ENCODE measurements at places on chromosomes 1 and 21. TPM values are rescaled to one million over a fixed set of nuclear protein-coding genes. Genes with fewer than 3 reads are reported as not detected.

The DUSP10 gene
- total RNA-seq: 5.7 TPM

The TNNT2 gene
- total RNA-seq: not detected

GRCh38 chr1:226535666-226536065 lies 12.9 kb upstream of the STUM start:
- no peak for DNase-seq

DNA sequence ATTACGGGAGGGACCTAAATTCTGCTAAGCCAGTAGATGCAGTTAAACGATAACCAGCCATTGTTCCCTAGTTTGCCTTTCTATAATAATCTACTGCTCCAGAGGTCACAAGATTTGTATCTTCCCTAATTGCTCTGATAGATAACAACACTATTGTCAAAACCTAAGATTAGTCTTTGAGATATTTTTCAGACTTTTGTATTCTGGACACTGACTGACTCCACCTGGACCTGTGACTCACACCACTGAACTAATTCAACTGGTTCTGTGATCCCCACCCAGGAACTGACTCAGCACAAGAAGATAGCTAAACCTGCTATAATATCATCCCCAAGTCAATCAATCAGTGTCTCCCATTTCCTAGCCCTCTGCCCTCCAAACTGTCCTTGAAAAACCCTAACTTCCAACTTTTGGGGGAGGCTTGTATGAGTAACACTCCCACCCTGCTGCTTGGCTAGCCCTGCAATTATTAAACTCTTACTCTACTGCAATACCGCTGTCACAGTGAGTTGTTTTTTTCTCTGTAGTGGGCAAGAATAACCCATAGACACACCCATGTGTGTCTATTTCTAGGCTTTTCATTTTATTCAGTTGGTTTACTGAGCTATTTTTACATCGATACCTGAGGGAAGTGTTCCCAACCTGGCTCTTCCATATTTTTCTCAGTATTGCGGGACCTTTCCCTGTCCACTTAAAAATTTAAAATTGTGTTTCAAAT lies 11.2 kb downstream of the KIFAP3 start:
- no peak for DNase-seq

DNA sequence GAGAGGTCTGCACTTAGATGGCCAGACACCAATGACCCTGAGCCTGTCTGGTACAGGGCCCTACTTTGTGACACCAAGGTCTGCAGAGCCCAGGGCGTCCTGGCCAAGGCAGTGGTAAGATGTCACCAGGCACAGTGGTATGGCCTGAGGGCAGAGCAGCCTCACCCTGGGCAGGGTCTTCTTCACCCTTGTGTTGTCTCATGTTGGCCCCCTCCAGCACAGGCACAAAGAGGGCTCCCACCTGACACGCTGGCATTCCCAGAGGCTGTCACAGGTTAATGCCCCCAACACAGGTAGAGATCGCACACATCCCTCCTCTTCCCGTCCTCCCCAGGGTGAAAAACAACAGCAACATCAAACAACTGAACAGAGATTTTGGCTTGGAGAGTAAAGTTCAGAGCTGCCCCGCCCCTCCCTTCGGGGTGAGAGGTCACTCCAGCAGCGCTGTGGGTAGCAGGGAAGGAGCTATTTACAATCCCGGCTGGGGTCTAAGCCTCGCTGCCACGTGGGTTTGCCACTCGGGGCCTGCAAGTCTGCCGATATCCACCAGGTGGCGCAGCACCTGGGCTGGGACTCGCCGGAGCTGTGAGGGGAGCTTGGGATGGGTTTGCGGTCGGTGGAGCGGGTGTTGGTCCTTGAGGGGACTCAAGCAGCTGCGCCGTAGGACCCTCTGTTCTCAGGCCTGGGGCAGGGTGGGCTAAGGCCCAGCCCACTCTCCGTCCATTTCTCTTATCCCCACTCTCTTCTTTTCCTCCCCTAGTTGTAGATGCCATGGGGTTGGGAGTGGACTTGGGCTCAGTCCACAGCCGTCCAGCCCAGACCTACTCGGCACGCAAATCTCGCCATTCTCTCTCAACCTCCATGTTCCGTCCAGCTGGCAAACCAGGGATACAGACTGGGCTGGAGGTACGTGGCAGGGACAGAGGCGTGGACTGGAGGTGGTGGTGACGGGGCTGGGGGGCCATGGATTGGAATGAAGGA lies 12.7 kb downstream of the EFNA3 start:
- DNase-seq: no peak

DNA sequence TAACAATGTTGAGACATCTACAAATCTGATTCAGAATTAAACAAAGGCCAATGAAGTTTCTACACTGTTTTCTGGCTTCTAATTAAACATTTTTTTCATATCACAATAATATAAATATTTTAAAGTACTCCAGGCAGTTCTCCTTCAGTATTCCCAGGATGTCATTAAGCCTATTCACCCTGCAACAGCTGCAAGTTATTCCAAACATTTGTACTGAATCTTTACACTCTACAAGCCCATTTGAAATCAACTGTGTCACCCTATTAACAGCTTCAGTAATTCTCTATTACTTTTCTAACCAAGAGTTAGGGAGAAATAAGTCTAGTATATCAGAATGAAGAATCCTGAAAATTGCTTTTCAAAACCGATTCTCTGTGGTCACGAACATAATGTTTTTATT lies 124.6 kb downstream of the OLFML2B start:
- no peak for DNase-seq

DNA sequence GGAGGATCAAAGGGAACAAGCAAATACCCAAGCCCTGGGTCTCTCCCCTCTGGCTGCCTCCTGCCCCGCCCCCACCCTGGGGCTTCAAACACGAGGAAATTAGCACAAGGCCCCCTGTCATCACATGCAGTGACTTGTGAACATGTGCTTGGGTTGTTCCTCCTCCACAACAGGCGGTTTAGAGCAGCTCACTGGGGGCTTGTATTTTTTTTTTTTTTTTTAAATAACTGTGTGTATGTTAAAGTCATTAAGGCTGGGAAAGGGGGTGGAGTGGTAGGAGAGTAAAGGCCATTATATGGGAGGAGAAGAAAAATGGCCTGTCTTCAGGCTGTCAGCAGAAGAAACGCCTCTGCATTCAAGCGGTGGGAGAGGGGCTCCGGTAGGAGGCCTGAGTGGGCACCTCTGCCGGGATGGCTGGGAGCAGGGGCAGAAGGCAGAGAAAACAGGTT lies 64.2 kb downstream of the PLXNA2 start:
- no peak for DNase-seq

GRCh38 chr1:158830074-158830677 lies 975 bp upstream of the MNDA start:
- DNase-seq: no peak

DNA sequence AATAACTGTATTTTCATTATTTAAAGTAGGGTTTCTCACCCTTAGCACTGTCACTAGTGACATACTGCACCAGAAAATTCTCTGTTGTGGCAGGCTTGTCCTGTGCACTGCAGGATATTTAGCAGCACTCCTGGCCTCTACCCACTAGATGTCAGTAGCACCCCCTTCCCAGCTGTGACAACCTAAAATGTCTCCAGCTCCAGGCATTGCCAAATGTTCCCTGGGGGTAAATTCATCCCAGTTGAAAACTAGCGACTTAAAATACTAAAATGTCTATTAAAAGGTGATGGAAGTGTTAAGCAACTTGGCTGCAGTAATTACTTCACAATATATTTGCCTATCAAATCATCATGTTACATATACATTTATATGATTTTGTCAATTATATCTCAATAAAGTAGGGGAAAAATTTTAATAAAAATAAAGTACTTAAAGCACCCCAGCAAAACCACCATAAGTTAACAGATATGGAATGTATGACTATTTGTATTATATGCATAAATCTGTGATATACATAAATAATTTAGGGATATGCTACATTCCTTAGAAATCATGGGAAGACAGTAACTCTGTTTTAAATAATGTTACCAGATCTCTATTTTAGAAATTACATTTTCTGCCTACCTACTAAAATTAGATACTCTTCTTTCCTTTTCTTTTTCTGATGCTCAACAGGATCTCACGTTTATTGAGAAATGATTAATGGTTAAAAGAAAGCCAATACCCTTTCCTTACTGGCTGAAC lies 74.6 kb downstream of the ARID4B start:
- DNase-seq: no peak

The FAM78B gene
- not detected for total RNA-seq

The SPRR1B gene
- total RNA-seq: not detected

- DNase-seq: no peak
These were observed 109.2 kb downstream of the FAM78B start for GRCh38 chr1:166057650-166058049.

DNA sequence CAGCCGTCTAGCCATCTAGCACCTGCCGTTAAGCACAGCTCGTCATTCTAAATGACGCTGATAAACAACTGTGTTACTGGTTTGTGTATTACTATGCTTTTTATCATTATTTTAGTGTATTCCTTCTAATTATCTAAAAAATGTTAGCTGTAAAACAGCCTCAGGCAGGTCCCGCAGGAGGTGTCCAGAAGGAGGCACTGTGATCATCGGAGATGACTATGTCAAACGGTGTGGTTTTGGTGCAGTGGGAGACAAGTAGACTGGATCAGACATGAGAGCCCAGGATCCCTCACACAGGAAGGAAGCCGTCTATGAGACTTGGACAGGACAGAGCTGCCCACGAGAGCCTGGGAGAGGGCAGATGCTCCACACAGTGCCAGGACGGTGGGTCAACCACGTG lies 55.3 kb upstream of the COL6A1 start:
- DNase-seq: no peak

- DNase-seq: no peak
These were observed 115.7 kb upstream of the ATP1A1 start for GRCh38 chr1:116257341-116257767.

DNA sequence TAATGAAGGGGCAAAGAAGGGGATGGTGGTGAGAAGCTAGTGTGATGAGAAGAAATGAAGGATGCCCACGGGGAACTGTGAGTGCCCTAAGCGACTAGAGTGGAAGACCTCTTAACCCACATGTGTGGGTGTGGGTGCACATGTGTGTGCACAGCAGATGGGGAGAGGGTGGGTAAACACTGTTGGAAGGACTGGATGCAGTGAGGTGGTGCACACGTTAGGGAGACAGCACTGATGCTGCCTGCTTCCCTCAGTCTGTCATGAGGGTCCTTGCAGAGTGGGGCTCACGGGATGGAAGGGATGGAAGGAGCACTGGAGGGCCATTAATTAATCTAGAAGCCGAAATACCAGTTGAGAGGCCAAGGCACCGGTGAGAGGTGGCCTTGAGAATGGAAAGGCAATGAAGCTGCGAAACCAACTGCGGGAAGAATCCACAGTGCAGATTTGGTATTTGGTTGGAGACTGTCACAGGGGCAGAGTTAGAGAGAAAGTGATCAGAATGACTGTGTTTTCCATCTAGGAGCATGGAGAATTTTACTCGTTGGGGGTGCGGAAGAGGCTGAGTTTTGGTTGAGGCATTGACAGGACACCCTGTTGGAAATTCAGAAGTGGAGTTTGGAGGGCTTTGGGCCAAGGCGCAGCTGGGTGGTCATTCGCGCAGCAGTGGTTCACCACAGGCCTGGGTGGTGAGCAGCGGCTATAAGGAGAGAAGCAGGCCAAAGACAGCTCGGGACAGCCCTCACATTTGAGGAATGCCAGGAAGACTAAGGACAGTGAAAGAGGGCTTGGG lies 15.8 kb downstream of the RCSD1 start:
- DNase-seq: no peak

GRCh38 chr1:5369223-5369622 lies 623.0 kb downstream of the NPHP4 start:
- no peak for DNase-seq

The HSPA6 gene
- 1.9 TPM for total RNA-seq

The SEC16B gene
- 8.6 TPM for total RNA-seq

GRCh38 chr1:241323514-241324195 lies 33.4 kb downstream of the RGS7 start:
- no peak for DNase-seq

DNA sequence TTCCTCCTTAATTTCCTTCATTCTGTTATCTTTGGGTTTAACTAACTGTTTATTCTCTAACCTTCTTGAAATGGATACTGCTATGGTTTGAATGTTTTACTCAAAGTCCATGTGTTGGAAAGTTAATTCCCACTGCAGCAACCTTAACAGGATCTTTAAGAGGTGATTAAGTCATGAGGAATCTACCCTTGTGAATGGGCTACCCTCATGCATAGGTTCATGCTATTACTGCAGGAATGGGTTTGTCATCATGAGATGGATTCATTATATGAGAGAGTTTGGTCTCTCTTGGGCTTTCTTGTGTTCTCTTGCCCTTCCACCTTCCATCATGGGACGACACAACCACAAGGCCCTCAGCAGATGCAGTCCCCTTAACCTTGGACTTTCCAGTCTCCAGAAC lies 516.9 kb downstream of the ADGRL2 start:
- no peak for DNase-seq

The BSDC1 gene
- total RNA-seq: 56.1 TPM

The IL10 gene
- total RNA-seq: 1.6 TPM

- DNase-seq: no peak
These were observed 160.8 kb downstream of the DISP1 start for GRCh38 chr1:222975472-222976122.

The AMY1C gene
- not detected for total RNA-seq

The OR6N1 gene
- total RNA-seq: not detected

The CCDC17 gene
- total RNA-seq: not detected

The VTCN1 gene
- not detected for total RNA-seq

GRCh38 chr1:148289647-148290046 lies 137.6 kb upstream of the NBPF11 start:
- DNase-seq: no peak

The RHBDL2 gene
- not detected for total RNA-seq

The SPATA6 gene
- total RNA-seq: 4.2 TPM

The FNBP1L gene
- total RNA-seq: 12.6 TPM

GRCh38 chr1:113782406-113782805 lies 23.1 kb upstream of the PHTF1 start:
- no peak for DNase-seq

DNA sequence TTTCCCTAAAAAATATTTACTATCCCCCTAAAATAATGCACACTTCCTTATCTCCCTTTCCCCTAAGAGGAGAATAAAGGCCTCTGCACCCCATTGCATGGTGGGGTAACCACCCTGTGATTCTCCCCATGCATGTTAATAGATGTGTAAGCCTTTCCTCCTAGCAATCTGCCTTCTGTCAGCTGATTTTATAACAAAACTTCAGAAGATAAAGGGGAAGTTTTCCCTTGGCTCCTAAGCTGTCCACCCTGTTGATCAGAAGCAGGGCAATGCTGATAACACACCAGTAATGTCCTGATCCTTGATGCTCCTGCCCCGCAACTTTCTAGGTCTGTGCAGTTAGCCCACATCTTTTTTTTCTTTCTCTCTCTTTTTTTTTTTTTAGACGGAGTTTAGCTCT lies 11.4 kb upstream of the RNF187 start:
- DNase-seq: no peak

DNA sequence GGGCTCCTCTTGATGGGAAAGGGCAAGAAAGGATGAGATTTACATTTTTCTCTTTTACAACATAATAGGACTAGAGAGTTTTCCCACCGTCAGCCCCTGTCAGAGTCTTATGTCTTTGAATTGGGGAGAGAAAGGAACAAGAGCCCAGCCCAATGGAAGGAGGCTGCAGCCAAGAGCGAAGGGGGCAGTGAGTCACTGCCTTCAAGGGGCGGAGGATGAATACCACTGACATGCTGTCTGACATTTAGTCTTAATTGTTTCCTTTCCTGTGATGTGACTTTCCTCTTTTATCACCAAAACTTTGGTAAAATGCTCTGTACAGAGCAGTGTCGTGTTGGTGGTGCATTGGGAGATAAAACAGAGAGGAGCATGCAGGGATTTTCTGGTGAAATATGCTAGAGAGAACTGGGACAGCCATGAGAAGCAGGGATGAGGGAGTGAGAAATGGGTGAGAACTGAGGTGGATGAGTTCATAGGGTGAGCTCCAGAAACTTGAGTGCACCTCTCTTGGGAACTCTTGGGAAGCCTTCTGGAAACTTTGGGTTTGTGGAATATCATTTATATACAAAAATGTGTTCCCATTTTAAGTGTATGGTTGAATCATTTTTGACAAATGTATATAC lies 179.9 kb upstream of the FGGY start:
- no peak for DNase-seq
